SJCRH30 (cell line): ENCODE measurements at places on chromosomes 5 and 9.
A peak's percentile ranks its signal among the peaks of the same experiment; 100 is the strongest.

DNA sequence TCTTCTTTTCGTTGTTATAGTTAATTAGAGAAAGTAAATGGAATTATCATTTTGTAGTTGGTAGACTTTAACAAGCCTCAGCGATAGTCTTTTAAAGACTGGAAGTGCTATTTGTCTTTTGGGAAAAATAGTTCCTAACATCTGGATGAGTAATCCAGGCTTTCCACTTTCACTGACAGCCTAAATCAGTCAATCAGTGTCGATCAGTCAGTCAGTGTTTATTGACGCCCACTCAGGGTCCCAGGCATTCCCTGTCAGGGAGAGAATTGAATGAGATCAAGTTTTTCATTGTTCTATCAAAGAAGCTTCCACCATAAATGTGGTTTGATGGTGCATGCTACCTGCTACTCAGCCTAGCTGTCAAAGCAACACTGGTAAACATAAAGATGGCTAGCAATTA is 2.6 kb downstream of the ABL1 start:
- H3K36me3 ChIP-seq = no peaks in the 10 kb centered on the region
- H3K27me3 ChIP-seq = no peaks in the 10 kb centered on the region
- H3K4me1 ChIP-seq = peaks cover 29% of the 10 kb centered on the region
- H3K27ac ChIP-seq = no peak overlapping the region
- no peak overlapping the region for H3K4me3 ChIP-seq

DNA sequence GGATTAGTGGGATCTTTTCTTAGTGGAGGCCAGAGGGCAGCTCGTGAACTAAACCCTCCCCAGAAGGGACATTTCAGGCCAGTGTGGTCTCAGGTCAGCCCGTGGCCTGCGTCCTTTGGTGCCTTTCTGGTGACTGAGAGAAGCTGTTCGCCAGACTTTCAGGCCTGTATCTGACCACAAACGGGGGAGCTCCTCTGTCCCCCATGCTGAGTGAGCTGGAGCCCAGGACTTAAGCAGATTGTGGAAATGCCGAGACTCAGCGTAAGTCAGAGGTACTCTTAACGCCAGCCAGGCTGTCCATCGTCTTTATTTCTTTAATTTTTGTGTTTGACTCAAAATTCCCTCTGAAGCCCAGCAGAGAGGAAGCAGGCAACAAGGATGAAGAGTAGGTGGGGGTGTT is 54.8 kb upstream of the NCS1 start:
- no peaks in the 10 kb centered on the region for H3K36me3 ChIP-seq
- no peaks in the 10 kb centered on the region for H3K27me3 ChIP-seq
- no peak for DNase-seq
- H3K4me1 ChIP-seq = peaks cover 46% of the 10 kb centered on the region

GRCh38 chr5:133890314-133890713 is 78.1 kb downstream of the C5orf15 start:
- no peak overlapping the region for H3K4me3 ChIP-seq
- peak; percentile 83 for DNase-seq
- peak overlapping the region; percentile 83 for H3K27ac ChIP-seq
- H3K4me1 ChIP-seq = peaks cover 41% of the 10 kb centered on the region
- no peaks in the 10 kb centered on the region for H3K36me3 ChIP-seq

DNA sequence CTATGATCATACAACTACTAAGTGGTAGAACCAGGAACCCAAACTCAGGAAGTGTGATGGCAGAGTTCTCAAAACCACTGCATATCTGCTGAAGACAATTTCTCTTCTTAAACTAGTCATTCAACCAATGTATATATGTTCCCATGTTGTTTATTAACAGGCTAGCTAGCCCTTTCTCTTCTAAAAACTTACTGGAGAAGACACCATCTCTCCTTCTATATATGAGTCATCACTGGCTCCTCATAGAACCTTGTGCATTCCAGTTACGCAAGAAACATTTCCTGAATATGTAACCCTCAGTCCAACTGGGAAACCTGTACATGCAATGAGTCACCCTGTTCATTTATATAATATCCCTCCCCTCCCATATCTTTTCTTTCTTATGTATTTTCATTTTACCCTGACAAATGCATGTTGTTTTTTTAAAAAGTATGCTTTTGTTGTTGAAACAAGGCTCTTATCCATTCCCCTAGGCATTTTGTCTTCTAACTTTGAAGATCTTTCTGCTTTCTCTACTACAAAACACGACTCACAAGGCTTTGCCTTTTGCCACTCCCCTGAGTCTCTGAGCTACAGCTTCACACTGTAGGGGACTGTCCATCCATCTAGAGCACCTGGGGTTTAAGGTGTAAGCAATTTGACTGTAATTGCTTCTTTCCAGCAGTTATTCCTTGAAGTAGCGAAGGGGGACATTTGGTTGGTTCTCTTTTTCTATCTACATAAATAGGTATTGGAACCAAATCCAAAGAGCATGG is 119.5 kb downstream of the ANXA1 start:
- H3K27me3 ChIP-seq = no peaks in the 10 kb centered on the region; the same call in 1 of the 2 replicates
- no peak overlapping the region for H3K4me3 ChIP-seq
- H3K27ac ChIP-seq = no peak overlapping the region
- DNase-seq = no peak
- no peaks in the 10 kb centered on the region for H3K4me1 ChIP-seq
- no peaks in the 10 kb centered on the region for H3K36me3 ChIP-seq

- H3K4me3 ChIP-seq = no peak overlapping the region
- H3K36me3 ChIP-seq = no peaks in the 10 kb centered on the region
- H3K4me1 ChIP-seq = no peaks in the 10 kb centered on the region
- H3K27ac ChIP-seq = no peak overlapping the region
These were observed 239.9 kb upstream of the PAPPA start for GRCh38 chr9:115913696-115914095.

DNA sequence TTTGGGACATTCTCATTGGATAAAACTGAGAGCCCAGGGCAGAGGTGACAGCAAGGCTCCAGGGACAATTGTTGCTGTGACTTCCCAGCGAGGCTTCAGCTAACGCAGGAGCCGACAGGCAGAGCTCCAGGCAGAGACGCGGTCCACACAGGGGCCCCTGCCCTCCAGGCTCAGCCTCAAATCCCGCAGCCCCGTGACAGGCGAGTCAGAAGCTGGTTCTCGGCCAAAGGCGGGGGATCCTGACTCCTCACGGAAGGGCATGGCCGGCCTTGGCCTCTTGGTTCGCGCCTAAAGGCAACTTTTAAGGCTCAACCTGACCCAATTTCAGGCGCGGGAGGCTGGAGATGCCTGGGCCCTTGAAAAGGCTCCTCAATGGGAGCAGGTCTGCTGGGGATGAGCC is 21.3 kb downstream of the SLC12A7 start:
- no peak for DNase-seq
- H3K27ac ChIP-seq = no peak overlapping the region
- no peaks in the 10 kb centered on the region for H3K27me3 ChIP-seq
- no peaks in the 10 kb centered on the region for H3K4me1 ChIP-seq
- H3K36me3 ChIP-seq = no peaks in the 10 kb centered on the region

DNA sequence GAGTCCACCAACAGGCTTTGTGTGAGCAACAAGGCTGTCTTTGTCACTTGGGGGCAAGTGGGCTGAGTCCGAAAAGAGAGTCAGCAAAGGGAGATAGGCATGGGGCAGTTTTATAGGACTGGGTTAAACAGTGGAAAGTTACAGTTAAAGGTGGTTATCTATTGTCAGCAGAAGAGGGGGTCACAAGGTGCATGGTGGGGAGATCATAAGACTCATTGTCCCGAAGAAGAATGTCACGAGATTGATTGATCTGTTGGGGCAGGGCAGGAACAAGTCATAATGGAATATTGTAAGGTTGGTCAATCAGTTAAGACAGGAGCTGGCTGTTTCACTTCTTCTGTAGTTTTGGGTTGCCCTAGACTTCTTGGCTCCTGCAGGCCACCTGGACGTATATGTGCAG is 7.6 kb upstream of the HMGCS1 start:
- H3K4me1 ChIP-seq = no peaks in the 10 kb centered on the region
- no peaks in the 10 kb centered on the region for H3K27me3 ChIP-seq
- H3K27ac ChIP-seq = no peak overlapping the region
- DNase-seq = no peak
- H3K4me3 ChIP-seq = no peak overlapping the region
